ENCODE measurements at places on chromosomes 16 and 17. TPM values are rescaled to one million over a fixed set of nuclear protein-coding genes. Genes with fewer than 3 reads are reported as not detected.

The RHBDF2 gene
- 48.5 TPM for total RNA-seq

The SLFN12 gene
- 8.8 TPM for total RNA-seq

GRCh38 chr16:25893332-25893731, 201.6 kb downstream of the HS3ST4 start:
- DNase-seq = no peak

DNA sequence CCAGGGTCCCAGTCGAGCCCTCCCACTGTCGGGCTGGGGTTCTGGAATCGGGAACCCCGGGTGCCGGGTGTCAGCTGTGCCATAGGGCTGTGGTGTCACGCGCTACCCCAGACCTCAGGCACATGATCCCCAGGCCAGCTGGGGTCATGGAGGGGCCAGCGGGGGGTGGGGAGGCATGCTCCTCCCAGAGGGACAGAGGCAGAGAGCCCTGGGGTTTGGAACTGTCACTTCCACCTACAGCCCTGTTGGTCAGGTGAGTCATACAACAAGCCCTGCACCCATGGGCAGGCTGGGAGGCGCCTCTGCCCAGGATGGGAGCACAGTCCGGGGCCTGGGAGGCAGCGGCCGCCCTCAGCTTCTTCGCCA, 63.0 kb downstream of the BAIAP2 start:
- DNase-seq = no peak

- no peak for DNase-seq
These were observed 87.1 kb downstream of the USP22 start for GRCh38 chr17:20955427-20956323.

DNA sequence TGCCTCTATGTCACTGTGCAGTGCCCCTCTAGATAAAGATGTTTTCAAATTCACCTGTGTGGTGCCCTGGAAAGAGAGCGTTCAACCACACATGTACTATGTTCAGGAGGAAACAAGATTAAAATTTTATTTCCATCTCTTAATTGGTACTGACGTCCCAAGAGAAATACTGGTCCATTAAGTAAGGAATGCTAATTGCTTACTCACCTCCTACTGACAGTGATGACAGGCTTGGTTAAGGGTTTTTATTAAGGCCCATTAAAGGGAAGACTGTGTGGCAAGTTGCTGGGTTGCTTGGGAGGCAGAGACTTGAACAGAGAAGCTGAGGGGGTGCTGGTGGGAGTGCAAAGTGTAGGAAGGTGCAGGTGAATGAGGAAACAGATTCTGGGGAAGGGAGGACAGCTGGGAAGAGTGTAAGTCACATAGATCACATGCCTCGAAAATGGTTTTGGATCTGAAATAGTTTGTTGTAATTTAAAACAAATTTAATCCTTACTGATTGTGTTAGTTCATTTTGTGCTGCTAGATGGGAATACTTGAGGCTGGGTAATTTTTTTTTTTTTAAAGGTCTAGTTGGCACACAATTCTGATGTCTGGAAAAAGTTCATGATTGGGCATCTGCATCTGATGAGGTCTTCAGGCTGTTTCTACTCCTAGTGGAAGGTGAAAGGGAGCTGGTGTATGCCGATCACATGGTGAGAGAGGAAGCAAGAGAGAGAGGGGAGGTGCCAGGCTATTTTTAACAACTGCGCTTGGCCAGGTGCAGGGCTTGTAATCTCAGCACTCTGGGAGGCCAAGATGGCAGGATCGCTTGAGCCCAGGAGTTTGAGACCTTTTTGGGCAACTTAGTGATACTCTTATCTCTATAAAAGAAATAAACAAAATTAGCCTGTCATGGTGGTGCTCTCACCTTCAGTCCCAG, 140.5 kb downstream of the CACNG3 start:
- DNase-seq = no peak

DNA sequence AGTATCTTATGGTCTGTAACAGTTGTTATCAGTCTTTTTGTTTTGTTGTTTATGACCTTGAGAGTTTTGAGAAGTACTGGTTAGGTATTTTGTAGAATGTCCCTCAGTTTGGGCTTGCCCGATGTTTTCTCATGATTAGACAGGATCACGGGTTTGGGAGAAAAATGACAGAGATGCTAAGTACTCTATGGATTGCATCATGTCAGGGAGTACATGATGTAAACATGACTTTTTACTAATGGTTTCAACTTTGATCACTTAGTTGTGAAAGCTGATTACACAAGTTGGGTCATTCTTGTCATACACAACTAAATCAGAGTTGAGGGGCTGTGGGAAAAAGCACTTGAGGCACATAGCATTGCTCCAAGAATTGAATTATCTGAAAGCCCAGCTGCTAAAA, 94.7 kb upstream of the SIAH1 start:
- no peak for DNase-seq
